ENCODE measurements at places on chromosomes 1 and 21.

DNA sequence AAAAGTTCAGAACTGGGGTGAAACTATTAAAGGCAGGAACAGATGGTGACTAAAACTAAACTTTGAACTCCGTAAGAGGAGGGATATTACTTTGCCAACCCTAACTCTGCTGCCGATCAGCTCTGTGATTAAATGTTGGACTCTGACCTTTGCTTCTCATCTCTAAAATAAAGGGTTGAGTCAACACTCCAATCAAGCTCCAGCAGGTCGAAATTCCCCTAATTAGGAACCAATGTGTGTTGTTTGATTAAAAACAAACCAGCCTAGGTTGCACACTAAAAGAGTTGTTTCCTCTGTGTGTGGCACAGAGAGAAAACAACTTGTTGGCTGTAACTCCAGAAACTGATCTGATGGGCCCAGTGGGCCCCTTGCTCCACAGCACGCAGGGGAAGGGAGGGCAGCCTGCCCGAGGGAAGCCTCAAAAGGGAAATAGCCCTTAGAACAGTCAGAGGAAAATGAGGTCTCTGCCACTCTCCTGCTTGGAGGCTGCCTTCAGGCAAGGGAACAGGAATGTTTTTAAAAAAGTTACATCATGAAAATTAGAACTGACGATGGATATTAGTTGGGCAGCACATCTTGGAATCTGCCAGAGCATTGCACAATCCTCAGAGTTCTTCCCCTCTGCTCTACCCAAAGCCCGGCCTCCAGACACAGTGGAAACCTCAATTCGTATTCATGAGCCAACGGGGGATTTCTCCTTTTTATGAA lies 69.3 kb downstream of the KCTD3 start:
- H3K36me3 ChIP-seq, result no peaks in the 10 kb centered on the region
- no peaks in the 10 kb centered on the region for H3K27me3 ChIP-seq
- H3K4me1 ChIP-seq, result no peaks in the 10 kb centered on the region
- no peak for DNase-seq
- no peak overlapping the region for H3K27ac ChIP-seq

GRCh38 chr21:40688106-40688864 lies 158.7 kb downstream of the DSCAM start:
- H3K4me1 ChIP-seq, result no peaks in the 10 kb centered on the region
- no peaks in the 10 kb centered on the region for H3K36me3 ChIP-seq
- H3K27ac ChIP-seq, result no peak overlapping the region
- H3K27me3 ChIP-seq, result no peaks in the 10 kb centered on the region

GRCh38 chr1:3331564-3331963 lies 122.9 kb upstream of the ARHGEF16 start:
- no peaks in the 10 kb centered on the region for H3K4me1 ChIP-seq
- DNase-seq, result no peak
- no peak overlapping the region for H3K4me3 ChIP-seq
- no peak overlapping the region for H3K27ac ChIP-seq

GRCh38 chr1:153775458-153776327 lies 486 bp downstream of the SLC27A3 start:
- H3K27ac ChIP-seq, result peak overlapping the region; percentile 41
- H3K4me3 ChIP-seq, result peak overlapping the region; percentile 72
- H3K4me1 ChIP-seq, result peaks cover 25% of the 10 kb centered on the region
- H3K36me3 ChIP-seq, result peaks cover 22% of the 10 kb centered on the region

DNA sequence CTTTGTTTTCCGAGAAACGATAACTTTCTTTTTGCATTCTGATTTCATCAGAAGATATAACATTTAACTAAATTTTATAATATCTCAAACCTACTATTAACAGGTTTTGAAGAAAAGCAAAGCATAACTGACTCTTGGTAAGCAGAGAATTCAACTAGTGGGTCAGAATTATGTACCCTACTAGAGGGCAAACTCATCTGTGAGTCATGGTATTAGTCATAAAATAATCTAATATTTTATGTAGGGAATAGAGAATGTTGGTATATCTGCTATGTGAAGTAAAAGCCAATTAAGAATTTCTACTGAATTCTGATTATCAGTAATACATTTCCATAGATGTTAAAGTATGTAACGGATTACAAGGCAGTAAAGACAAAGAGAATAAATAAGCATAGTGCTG lies 56.8 kb downstream of the USP1 start:
- no peaks in the 10 kb centered on the region for H3K36me3 ChIP-seq
- no peak overlapping the region for H3K4me3 ChIP-seq
- no peak for DNase-seq
- no peaks in the 10 kb centered on the region for H3K4me1 ChIP-seq
- H3K27me3 ChIP-seq, result no peaks in the 10 kb centered on the region

GRCh38 chr1:19229229-19229628 lies 19.2 kb upstream of the UBR4 start:
- no peaks in the 10 kb centered on the region for H3K27me3 ChIP-seq
- H3K4me3 ChIP-seq, result no peak overlapping the region
- peaks cover 86% of the 10 kb centered on the region for H3K36me3 ChIP-seq
- no peak for DNase-seq

- H3K4me1 ChIP-seq, result peaks cover 33% of the 10 kb centered on the region
- no peak overlapping the region for H3K27ac ChIP-seq
- H3K27me3 ChIP-seq, result no peaks in the 10 kb centered on the region
- no peaks in the 10 kb centered on the region for H3K36me3 ChIP-seq
- no peak for DNase-seq
- H3K4me3 ChIP-seq, result no peak overlapping the region
These were observed 20.0 kb downstream of the IBA57 start for GRCh38 chr1:228185641-228185965.

GRCh38 chr1:53390736-53391135 lies 62.9 kb upstream of the LRP8 start:
- H3K27ac ChIP-seq, result no peak overlapping the region
- no peaks in the 10 kb centered on the region for H3K27me3 ChIP-seq
- no peaks in the 10 kb centered on the region for H3K36me3 ChIP-seq

DNA sequence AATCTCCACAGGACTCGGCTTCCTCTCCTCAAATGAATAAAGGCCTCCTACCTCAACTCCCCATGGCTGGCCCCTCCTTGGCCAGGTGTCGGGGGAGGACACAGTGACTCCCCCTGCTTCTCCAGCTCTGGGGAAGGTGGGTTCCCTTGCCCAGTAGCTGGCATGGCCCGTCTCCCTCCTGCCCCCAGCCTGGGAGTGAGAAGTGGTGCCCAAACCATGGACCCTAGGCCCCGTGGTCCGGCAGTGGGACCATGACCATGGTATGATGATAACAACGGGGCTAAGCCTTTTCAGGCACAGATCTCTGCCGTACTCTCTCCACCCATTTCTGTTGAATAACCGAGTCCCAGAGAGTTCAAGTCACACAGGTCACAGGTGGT lies 11.2 kb downstream of the PLA2G2F start:
- no peaks in the 10 kb centered on the region for H3K27me3 ChIP-seq
- DNase-seq, result no peak
- no peak overlapping the region for H3K4me3 ChIP-seq
- no peak overlapping the region for H3K27ac ChIP-seq
- no peaks in the 10 kb centered on the region for H3K36me3 ChIP-seq

- H3K27ac ChIP-seq, result peak overlapping the region; percentile 90
- peaks cover 32% of the 10 kb centered on the region for H3K36me3 ChIP-seq
- H3K4me3 ChIP-seq, result no peak overlapping the region
- H3K27me3 ChIP-seq, result no peaks in the 10 kb centered on the region
- no peak for DNase-seq
These were observed 5.0 kb upstream of the MRPL24 start for GRCh38 chr1:156745881-156746280.

DNA sequence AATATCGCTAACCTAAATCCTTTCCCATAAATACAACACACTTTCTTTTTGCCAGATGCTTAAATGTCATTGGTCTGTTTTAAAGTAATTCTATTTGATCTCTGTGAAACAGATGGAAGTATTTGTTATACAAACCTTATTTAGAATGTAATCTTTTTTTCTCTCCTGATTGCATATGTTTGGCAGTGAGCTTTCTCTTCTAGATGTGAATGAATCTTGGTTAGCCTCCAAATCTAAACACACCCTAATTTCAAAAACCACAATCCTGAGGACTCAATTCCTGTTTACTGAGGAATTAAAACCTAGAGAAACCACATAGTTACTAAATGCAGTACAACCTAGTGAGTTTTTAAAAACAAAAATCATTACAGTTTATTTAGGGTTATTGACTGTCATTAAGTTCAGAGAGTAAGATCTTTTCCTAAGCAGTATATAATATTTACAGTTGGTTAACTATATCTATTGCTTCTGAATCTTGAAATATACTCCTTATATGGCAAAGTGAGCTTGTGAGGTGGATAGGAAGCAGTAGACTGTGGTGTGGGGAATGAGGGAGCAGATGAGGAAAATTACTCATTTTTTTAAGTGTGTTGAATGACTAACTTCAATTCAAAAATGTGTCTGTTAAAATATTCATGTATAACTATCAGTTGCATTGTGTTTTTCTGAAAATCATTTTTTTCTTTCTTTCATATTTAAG lies 218.7 kb downstream of the FMN2 start:
- H3K36me3 ChIP-seq, result no peaks in the 10 kb centered on the region
- H3K4me1 ChIP-seq, result no peaks in the 10 kb centered on the region
- no peak for DNase-seq
- no peak overlapping the region for H3K4me3 ChIP-seq
- no peak overlapping the region for H3K27ac ChIP-seq
